ENCODE measurements at places on chromosomes 6 and 20. TPM values are rescaled to one million over a fixed set of nuclear protein-coding genes. Genes with fewer than 3 reads are reported as not detected.

The C6orf163 gene
- total RNA-seq = 4.2 TPM

The SNAP91 gene
- total RNA-seq = not detected

The OOEP gene
- total RNA-seq = not detected

The MARCKS gene
- 62.1 TPM for total RNA-seq

The IL20RA gene
- total RNA-seq = 10.9 TPM

The HSPA12B gene
- total RNA-seq = 36.9 TPM

The TNFRSF6B gene
- 5.3 TPM for total RNA-seq

The FAXC gene
- total RNA-seq = 4.3 TPM

The PLCG1 gene
- 94.0 TPM for total RNA-seq

The NCR2 gene
- total RNA-seq = not detected

The WFDC2 gene
- total RNA-seq = 172 TPM

DNA sequence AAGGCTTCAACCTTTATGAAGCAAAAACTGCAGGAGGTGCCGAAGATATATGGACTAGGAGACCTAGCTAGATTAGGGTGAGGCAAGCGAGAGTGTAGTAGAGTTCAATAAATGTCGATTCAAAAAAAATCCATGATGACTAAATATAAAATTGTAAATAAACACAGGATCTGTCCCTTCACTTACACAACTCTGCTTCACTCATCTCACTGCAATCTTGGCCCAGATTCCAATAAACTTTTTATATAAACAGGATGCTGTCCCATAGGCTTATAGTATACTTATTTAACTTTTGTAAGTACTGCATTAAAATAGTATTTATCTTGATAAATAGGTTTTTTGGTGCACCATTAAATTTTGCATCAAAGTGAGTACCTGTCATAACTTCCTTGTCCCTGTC lies 648.4 kb upstream of the NRSN1 start:
- H3K27ac ChIP-seq = no peak overlapping the region
- H3K4me1 ChIP-seq = no peaks in the 10 kb centered on the region
- H3K36me3 ChIP-seq = no peaks in the 10 kb centered on the region
- no peak for DNase-seq
- H3K27me3 ChIP-seq = no peaks in the 10 kb centered on the region
- H3K4me3 ChIP-seq = no peak overlapping the region

DNA sequence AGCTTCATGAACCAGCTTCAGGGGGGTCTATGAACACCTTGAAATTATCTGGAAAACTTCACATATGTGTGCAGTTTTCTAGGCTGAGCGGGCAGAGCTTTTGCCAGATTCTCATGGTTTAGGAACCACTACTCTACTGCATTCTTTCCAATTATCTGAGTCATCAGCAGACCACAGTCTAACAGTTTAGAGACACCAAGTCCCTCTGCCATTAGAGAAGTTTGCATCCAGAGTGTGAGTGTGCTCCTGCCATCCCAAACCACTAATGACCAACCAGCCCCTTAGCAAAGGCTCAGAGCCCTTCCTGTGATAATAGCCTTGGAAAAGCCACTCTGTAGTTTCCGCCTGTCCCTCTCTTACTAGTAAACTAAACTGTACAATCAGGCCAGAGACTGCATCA lies 96.8 kb downstream of the PHACTR1 start:
- no peaks in the 10 kb centered on the region for H3K4me1 ChIP-seq
- no peak for DNase-seq
- H3K4me3 ChIP-seq = no peak overlapping the region
- no peak overlapping the region for H3K27ac ChIP-seq
- H3K27me3 ChIP-seq = no peaks in the 10 kb centered on the region
- no peaks in the 10 kb centered on the region for H3K36me3 ChIP-seq

- H3K4me3 ChIP-seq = no peak overlapping the region
- no peak overlapping the region for H3K27ac ChIP-seq
- H3K27me3 ChIP-seq = no peaks in the 10 kb centered on the region
- no peaks in the 10 kb centered on the region for H3K36me3 ChIP-seq
- H3K4me1 ChIP-seq = peaks cover 58% of the 10 kb centered on the region
Measured at GRCh38 chr6:75275067-75275466, 9.5 kb downstream of the TMEM30A start.

GRCh38 chr6:43296780-43297497 lies 1.1 kb upstream of the SLC22A7 start:
- no peaks in the 10 kb centered on the region for H3K36me3 ChIP-seq
- no peak overlapping the region for H3K27ac ChIP-seq
- no peaks in the 10 kb centered on the region for H3K4me1 ChIP-seq
- H3K27me3 ChIP-seq = peaks cover 16% of the 10 kb centered on the region

DNA sequence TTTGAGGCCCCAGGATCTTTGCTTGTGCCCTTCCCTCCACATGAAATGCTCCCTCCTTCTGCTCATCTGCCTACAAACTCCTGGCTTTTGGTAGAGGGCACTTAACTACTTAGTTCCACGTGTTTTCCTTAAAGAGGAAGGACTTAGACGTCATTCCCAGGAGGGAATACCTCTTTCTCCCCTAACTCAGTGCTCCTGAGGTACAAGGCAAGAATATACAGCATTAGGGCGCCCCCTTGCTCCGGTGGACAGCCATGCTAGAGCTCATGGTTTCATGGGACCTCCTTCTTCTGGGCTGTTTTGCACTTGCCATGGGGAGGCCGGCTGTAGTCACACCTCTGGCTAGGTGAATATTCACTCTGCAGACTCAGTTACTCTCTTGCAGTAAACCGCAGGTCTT lies 93.8 kb upstream of the LY86 start:
- peak; percentile 73 for DNase-seq
- no peaks in the 10 kb centered on the region for H3K27me3 ChIP-seq
- H3K4me3 ChIP-seq = no peak overlapping the region
- no peak overlapping the region for H3K27ac ChIP-seq
- no peaks in the 10 kb centered on the region for H3K36me3 ChIP-seq
- no peaks in the 10 kb centered on the region for H3K4me1 ChIP-seq

DNA sequence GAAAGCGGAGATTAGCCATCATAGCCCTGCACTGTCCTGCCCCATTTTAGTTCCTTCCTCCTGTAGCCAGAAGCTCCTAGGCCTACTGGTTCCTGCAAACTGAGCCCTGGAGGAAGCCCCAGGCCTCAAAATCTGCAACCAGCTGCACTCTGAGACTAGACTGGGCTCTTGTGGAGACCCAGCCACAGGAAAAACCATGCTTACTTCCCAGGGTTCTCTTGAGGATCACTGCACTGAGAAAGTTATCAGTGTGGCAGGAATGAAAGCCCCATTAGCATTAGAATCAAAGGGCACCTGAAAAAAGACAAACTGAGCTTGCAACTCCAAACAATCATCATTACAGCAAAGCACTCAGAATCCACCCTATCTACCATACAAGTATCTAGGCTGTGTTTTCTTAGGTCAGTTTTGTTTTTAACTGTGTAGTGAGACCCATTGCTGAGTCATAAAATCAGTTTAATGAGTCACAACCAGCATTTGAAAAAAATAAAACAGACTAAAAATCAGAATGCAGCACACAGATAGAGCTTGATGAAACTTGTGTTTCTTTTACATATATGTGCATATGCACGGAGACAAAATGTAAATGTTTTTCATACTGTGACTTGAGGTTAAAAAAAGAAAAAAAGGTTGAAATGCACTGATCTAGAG lies 91.0 kb downstream of the UNC5CL start:
- no peaks in the 10 kb centered on the region for H3K36me3 ChIP-seq
- H3K4me1 ChIP-seq = no peaks in the 10 kb centered on the region
- no peak overlapping the region for H3K4me3 ChIP-seq
- H3K27me3 ChIP-seq = no peaks in the 10 kb centered on the region

GRCh38 chr20:1840817-1841553 lies 54.2 kb upstream of the SIRPA start:
- no peak overlapping the region for H3K4me3 ChIP-seq
- H3K36me3 ChIP-seq = no peaks in the 10 kb centered on the region
- H3K27me3 ChIP-seq = peaks cover 28% of the 10 kb centered on the region
- peaks cover 17% of the 10 kb centered on the region for H3K4me1 ChIP-seq

GRCh38 chr20:11401988-11402387 lies 515.7 kb upstream of the BTBD3 start:
- H3K27me3 ChIP-seq = no peaks in the 10 kb centered on the region
- no peaks in the 10 kb centered on the region for H3K36me3 ChIP-seq
- no peaks in the 10 kb centered on the region for H3K4me1 ChIP-seq
- no peak overlapping the region for H3K27ac ChIP-seq
- no peak overlapping the region for H3K4me3 ChIP-seq
- DNase-seq = no peak

- no peaks in the 10 kb centered on the region for H3K4me1 ChIP-seq
- H3K27ac ChIP-seq = no peak overlapping the region
- no peaks in the 10 kb centered on the region for H3K27me3 ChIP-seq
- peak; percentile 18 for DNase-seq
- peaks cover 97% of the 10 kb centered on the region for H3K36me3 ChIP-seq
- no peak overlapping the region for H3K4me3 ChIP-seq
Measured at GRCh38 chr20:25273541-25274358, 25.9 kb downstream of the PYGB start.

- no peak for DNase-seq
- H3K27me3 ChIP-seq = no peaks in the 10 kb centered on the region
- H3K4me3 ChIP-seq = no peak overlapping the region
- H3K4me1 ChIP-seq = no peaks in the 10 kb centered on the region
Measured at GRCh38 chr20:22001886-22002285, 296.4 kb downstream of the PAX1 start.

DNA sequence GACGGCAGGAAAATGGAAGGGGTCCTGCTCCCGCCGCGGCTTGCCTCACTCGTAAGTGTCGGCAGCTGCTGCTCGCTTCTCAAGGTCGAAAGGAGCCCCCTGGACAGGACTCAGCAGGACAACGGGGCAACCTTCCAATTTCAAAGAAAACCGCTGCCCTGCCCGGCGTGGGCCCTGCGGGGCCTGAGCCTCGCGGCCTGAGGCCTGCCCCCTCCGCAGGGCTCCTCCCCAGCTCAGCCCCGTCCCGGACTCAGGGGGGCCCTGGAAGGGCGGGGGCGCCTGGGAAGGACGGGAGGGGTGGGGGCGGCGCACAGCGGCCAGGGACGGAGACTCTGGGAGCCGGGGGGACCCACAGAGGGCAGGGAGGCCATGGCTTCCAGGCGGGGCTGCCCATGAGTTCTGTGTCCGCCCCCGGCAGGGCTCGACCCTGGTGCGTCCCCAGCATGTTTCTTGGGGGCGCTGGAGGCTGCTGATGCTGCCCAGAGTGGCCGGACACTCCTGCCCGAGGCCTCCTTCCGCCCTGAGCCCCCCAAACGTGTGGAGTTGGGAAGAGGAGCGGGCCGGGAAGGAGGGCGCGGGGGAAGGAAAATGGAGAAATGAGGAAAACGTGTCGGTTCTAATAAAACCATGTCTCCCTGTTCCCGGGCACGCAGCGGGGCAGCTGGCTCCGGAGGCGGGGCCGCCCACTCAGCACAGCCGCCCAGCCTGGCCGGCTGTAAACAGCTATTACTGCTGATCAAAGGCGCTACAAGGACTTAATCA lies 114.6 kb downstream of the DLL1 start:
- H3K4me3 ChIP-seq = no peak overlapping the region
- H3K36me3 ChIP-seq = no peaks in the 10 kb centered on the region
- H3K27me3 ChIP-seq = no peaks in the 10 kb centered on the region
- H3K4me1 ChIP-seq = peaks cover 6% of the 10 kb centered on the region

DNA sequence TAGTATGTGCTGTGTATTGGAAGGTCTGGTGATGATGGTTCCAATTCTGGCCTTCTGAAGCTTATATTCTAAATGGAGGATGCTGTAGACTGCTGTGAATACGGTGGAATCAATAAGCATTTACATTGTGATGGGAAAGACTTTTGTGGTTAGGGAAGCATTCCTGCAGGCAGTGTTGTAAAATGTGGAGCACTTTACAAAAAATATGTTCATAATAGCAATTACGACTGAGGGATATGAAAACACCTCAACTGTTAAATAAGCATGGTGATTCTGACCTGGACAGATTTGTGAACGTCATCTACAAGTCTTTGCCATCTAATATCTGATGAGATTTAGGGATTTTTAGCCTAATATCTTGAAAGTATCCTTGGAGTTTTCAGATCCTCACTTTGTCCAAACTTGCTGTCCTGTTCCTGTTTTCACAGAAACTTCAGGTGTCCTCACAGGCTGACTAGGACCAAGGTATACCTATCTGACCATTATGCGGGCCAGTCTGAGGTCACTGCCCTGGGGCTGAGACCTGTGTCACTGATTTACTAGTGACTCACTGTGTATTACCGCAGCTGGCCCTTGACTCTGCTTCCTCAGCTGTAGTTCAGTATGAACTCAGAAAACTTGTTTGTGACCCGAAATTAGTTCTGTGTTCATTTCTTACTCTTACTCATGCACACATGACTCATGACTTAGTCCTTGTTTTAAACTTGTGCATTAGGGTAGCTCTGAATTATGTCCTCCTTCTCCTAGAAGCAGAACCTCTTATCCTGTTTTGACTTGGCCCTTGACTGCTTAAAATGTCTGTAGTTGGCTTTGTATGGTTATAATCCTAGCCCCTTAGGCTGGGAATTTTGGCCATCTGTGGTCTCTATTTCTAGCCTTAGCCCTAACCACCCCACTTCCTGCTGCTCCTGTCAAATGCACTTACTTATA lies 343.0 kb downstream of the CDKAL1 start:
- DNase-seq = no peak
- H3K4me1 ChIP-seq = peaks cover 10% of the 10 kb centered on the region
- no peaks in the 10 kb centered on the region for H3K27me3 ChIP-seq
- no peaks in the 10 kb centered on the region for H3K36me3 ChIP-seq
- no peak overlapping the region for H3K27ac ChIP-seq

DNA sequence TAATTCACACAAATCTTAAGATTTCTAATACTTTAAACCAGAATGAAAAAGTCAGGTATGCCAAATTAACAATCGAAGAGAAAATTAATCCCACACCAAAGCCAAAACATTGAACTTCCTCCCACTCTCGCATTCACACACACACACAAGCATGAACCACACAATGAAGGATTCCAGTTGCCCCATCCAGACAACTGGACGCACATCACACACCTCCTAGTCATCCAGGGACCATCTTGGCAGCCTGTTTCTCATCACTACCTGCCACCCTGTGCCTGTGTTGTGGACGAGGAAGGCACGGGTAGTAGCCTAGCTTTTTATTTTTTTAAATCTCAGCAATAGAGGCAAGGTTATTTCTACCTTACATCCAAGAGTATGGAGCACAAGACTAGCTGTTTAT lies 15.2 kb downstream of the B4GALT5 start:
- H3K4me3 ChIP-seq = no peak overlapping the region
- no peaks in the 10 kb centered on the region for H3K27me3 ChIP-seq
- H3K4me1 ChIP-seq = peaks cover 88% of the 10 kb centered on the region
- no peak overlapping the region for H3K27ac ChIP-seq
- no peaks in the 10 kb centered on the region for H3K36me3 ChIP-seq

DNA sequence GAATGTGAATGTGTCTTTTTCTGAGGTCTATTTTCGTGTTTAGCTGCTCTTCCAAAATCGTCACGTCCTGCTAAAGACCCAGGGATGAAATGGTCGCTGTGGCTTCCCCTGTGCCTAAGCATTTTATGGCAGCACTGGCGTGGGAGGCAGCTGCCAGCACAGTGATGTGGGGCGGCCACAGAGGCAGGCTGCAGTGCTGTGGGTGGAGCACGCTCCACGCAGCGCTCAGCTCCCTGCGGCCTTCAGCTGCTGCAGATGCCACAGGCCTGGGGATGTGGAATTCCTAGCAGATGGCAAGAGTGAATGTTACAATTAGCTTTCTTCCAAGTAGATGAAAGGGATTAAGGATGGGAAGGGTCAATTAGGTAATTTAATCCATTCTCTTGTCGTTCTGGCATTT lies 242.6 kb downstream of the SMOC2 start:
- H3K4me3 ChIP-seq = no peak overlapping the region
- peaks cover 10% of the 10 kb centered on the region for H3K27me3 ChIP-seq
- no peaks in the 10 kb centered on the region for H3K4me1 ChIP-seq
- DNase-seq = no peak
